ENCODE measurements at places on chromosomes 6 and 20. TPM values are rescaled to one million over a fixed set of nuclear protein-coding genes. Genes with fewer than 3 reads are reported as not detected.

DNA sequence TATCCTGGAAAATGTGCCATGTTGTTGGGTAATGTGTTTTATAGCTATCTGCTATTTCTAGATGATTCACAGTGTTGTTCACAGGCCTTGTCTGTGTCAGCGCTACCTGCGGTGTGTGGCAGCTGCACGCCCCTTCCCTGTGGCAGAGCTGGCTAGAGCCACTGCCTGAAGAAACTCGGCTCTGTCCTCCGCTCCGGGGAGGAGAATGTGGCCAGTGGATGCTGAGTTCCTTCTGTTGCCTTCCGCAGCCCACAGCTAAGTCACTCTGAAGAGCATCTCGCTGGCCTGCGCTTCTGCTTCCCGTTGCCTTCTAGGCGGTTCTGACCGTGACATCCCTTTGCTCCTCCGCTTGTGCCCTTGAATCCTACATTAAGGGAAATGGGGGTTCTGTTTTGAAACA lies 135.1 kb downstream of the PLG start:
- no peak overlapping the region for H3K27ac ChIP-seq
- H3K27me3 ChIP-seq, result no peaks in the 10 kb centered on the region
- no peaks in the 10 kb centered on the region for H3K36me3 ChIP-seq
- H3K4me1 ChIP-seq, result no peaks in the 10 kb centered on the region

Gene SYNDIG1
- 8.1 TPM for total RNA-seq

Gene BPIFA1
- total RNA-seq, result not detected

GRCh38 chr6:39199231-39199940 lies 29.9 kb downstream of the KCNK5 start:
- H3K27me3 ChIP-seq, result peaks cover 7% of the 10 kb centered on the region
- H3K36me3 ChIP-seq, result peaks cover 12% of the 10 kb centered on the region
- no peak overlapping the region for H3K4me3 ChIP-seq
- H3K27ac ChIP-seq, result no peak overlapping the region
- no peak for DNase-seq
- peaks cover 27% of the 10 kb centered on the region for H3K4me1 ChIP-seq

DNA sequence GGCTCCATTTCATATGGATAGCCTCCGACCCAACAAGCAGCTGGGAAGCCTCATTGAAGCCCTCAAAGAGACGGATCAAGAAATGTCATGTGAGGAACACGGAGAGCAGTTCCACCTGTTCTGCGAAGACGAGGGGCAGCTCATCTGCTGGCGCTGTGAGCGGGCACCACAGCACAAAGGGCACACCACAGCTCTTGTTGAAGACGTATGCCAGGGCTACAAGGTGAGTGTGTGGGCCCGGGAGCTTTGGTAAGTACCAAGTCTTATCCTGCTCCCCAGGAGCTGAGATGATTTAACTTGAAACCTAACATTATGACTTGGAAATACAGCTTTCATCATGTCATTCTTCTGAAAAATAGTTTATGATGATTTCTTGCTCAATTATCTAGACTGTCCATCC lies 4.1 kb downstream of the TRIM38 start:
- no peak overlapping the region for H3K27ac ChIP-seq
- H3K36me3 ChIP-seq, result peaks cover 17% of the 10 kb centered on the region
- peaks cover 8% of the 10 kb centered on the region for H3K27me3 ChIP-seq

GRCh38 chr6:1063671-1064355 lies 248.1 kb upstream of the FOXQ1 start:
- no peak for DNase-seq
- no peak overlapping the region for H3K4me3 ChIP-seq
- no peaks in the 10 kb centered on the region for H3K4me1 ChIP-seq
- H3K27me3 ChIP-seq, result no peaks in the 10 kb centered on the region
- no peak overlapping the region for H3K27ac ChIP-seq

- DNase-seq, result no peak
- H3K27me3 ChIP-seq, result peaks cover 20% of the 10 kb centered on the region
- H3K4me3 ChIP-seq, result no peak overlapping the region
- H3K27ac ChIP-seq, result peak overlapping the region; percentile 92
Measured at GRCh38 chr20:31602431-31602778, 2.7 kb upstream of the ID1 start.

- H3K27ac ChIP-seq, result no peak overlapping the region
- H3K36me3 ChIP-seq, result no peaks in the 10 kb centered on the region
- H3K4me1 ChIP-seq, result peaks cover 13% of the 10 kb centered on the region
- no peak for DNase-seq
Measured at GRCh38 chr6:25703005-25703404, 51.0 kb downstream of the SCGN start.

DNA sequence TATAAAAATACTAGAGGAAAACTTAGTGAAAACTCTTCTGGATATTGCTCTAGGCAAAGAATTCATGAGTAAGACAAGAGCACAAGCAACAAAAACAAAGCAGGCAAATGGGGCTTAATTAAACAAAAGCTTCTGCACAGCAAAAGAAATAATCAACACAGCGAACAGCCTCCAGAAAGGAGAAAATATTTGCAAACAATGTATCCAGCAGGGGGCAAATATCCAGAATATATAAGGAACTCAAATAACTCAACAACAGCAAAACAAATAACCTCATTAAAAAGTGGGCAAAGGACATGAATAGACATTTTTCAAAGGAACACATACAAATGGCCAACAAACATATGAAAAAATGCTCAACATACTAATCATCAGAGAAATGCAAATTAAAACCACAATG lies 17.1 kb upstream of the HECA start:
- no peaks in the 10 kb centered on the region for H3K27me3 ChIP-seq
- no peak overlapping the region for H3K4me3 ChIP-seq
- peaks cover 11% of the 10 kb centered on the region for H3K36me3 ChIP-seq
- H3K27ac ChIP-seq, result no peak overlapping the region
- peaks cover 2% of the 10 kb centered on the region for H3K4me1 ChIP-seq

All from endothelial cell (in vitro differentiated cells).